ENCODE measurements at places on chromosomes 3 and 15.

DNA sequence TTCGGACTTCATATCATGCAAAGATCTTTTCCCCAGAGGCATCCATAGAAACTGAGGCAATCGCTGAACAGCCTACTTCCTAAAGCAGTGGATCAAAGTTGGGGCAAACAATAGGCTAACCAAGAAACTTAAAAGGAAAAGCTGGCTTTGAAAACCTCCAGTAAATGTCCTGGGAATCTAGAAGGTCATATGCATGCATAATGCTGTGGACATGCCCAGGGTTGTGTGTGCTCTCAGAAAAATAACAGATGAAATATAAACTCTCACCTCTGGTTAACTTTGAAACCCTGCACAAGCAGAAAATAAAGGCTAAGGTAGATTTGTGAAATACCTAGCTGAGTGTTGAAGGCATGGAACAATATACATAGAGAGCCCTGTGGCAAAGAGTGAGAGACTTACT is 96.3 kb downstream of the MYO9A start:
- no peak for DNase-seq

DNA sequence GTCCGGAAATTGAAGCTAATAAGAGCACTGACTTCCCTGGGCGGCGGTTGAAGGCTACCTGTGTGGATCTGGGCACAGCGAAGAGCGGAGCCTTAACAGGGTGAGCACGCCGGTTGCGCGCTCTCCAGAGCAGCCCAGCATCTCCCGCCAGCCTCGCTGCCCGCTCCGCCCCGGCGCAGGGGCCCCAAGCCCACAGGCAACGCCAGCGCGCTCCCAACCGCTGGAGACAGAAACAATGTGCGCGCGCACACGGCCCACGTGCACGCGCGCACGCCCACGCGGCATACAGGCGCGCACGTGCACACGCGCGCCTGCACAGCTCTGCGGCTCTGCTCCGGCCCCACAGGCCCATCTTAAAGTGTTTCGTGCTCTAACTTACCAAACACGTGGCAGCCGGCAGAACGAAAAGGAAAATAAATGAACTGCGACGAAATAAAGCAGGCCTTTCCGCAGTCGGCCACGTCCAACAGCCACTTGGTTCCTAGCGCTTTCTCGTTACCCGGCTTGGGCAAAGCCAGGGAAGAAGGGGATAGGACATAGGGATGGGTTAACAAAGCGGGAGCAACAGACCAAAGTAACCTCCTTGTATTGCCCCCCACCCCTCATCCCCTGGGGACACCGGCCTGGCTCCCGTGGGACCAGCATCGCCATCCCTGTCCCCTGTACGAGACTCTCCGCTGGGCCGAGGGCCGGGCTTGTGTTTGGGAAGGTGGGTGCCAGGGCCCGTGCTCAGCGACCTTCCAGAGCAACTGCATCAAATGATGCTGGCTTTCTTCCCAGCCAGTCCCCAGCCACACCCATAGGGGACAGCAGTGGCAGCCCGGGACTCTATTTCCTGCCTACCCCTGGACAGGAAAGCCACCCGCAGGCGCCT is 203.7 kb downstream of the ABHD5 start:
- DNase-seq: no peak

DNA sequence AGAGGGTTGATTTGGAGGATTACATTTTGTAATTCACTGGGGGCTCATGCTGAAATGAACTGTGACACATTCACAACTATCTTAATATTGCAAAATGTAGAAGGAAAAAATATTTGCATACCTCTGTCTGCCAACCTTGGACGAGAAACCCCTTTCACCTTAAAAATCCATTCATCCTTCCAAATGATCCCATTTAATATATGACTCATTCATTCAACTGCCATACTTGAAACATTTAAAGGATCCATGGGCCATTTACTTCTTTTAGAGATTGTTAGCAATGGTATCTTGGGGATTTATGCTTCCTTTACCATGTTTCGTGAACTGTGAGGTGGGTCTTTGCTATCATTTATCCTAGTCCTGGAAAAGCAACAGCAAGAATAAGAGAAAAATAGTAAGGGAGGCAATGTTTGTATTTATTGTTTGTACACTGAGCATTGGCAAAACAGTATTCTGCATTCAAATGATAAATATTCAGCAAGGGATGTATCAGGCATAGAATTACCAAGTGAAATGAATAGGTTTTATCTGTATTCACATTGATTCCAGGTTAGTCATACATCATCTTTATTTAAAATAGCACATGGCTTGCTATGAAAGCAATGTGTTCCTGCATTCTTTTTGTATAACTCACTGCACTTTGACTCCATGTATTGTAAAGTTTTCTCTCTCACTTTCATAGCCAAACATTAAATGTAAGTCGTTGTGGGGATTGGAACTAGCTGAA is 378.1 kb downstream of the NSUN3 start:
- no peak for DNase-seq

DNA sequence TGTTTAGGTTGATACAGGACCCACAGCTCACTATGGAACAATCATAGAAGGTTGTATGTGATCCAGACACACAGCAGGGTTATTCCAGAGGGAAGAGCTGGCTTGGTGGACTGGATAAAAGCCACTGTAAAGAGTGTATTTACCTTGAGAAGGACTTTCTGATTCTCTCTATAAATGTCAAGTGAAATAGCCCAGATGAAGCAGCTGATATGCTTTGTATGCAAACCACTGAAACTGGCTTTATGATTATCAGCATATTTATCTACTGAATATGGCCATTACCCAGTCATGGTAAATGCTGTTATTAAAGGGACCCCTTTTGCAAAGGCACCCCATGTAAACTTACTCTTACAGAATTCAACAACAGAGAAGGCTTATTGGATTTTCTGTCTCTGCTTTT is 28.1 kb downstream of the C3orf80 start:
- DNase-seq: no peak

GRCh38 chr15:74790080-74790916 is 8.4 kb downstream of the CSK start:
- DNase-seq: no peak

GRCh38 chr3:175410251-175410650 is 551.1 kb downstream of the NAALADL2 start:
- no peak for DNase-seq

DNA sequence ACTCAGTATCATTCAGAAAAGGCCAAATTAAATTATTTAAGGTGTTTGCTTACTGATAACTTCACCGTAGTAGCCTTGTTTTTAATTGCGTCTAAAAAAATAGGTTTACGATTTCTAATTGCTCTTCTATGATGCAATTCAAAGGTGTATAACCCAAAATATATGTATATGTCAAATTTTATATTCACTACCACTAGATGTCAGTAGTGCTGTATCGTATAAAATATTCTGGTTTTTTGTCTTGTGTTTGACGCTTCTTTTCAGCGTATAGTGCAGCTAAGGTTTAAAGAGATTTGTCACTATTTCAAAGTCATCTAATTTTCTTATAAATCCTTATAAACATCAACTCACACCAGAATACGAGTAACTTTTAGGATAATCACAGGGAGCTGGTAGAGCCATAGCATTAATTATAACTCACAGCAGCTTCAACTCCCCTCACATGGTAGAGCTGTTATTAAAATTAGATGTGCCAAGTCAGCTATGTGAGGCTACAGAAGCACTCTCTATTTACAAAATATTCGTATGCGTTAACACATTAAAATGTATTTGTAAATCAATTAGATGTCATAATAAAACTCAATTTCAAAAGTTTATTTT is 3.5 kb downstream of the PFN2 start:
- no peak for DNase-seq

- DNase-seq: no peak
Observed at GRCh38 chr15:80228959-80229610, 22.9 kb downstream of the CTXND1 start.

GRCh38 chr3:183576487-183577107 is 21.1 kb upstream of the KLHL6 start:
- DNase-seq: no peak

GRCh38 chr3:146164971-146165769 is 4.2 kb upstream of the PLOD2 start:
- no peak for DNase-seq

- no peak for DNase-seq
Observed at GRCh38 chr15:52348056-52348745, 52.6 kb upstream of the MYO5C start.

GRCh38 chr15:51846463-51847230 is 17.2 kb downstream of the TMOD3 start:
- DNase-seq: no peak

GRCh38 chr3:14834807-14835466 is 16.2 kb downstream of the FGD5 start:
- no peak for DNase-seq

DNA sequence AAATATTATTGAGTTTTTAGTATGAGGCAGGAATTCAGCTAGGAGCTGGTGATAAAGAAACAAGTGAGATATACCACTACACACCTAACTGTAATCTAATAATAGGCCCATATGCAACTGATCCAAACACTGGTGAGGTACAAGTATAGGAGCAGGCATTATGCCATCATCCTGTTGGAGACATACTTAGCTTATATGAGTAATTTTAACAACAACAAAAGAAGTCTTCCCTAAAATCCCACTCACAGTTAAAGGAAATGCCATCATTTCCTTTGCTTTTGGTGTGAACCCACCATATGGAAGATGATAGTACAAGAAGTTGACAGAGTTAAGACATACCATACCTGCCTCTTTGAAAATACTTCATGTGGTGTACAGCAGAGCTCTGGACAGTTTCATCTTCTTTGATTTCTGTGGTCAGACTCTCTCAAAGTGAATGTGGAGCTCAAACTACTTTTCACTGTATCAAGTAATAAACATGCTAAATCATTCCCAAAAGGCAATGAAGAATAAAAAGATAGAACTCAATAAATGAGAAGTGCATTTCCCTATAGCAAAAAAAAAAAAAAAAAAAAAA is 85.5 kb downstream of the CD200R1L start:
- no peak for DNase-seq
